ENCODE measurements at places on chromosomes 12 and 14.

GRCh38 chr12:44863867-44864266, 12.2 kb downstream of the NELL2 start:
- no peak for DNase-seq

GRCh38 chr14:37598747-37599506, 3.5 kb downstream of the TTC6 start:
- DNase-seq: no peak

GRCh38 chr12:71787580-71787979, 32.9 kb downstream of the RAB21 start:
- DNase-seq: no peak

GRCh38 chr14:75445236-75445635, 17.4 kb downstream of the JDP2 start:
- DNase-seq: no peak

- no peak for DNase-seq
Measured at GRCh38 chr12:70966046-70966445, 45.5 kb upstream of the PTPRR start.

DNA sequence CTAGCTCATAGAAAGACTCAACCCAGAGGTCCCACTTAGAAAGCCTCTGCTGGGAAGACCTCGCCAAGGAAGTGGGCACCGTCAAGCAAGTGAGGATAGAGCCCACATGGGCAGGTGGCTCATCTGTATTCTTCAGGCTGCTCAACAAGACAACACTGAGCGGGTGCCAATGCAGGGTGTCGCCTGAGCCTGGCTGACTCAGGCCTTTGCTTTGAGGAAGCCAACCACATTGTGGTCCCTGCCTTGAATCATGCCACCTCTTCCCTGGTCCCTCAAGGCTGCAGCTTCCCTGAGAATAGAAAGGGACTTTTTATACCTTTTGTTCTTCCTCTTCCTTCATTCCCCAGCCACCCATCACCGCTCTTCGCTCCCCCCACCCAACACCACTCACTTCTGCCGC, 2.1 kb upstream of the RNASE13 start:
- DNase-seq: no peak

DNA sequence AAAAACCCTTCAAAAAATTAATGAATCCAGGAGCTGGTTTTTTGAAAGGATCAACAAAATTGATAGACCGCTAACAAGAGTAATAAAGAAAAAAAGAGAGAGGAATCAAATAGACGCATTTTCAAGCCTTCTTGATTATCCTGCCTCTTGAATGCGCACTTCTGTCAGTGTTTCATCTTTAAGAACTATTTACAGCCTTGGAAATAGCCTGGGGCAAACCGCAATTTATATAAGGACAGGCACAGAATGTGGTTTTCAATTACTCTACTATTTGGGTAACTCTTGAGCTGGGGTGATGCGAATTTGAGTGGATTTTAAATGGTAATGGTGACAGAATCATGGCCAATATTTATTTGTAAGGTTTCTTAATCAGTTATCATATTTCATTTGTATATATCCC, 179.1 kb upstream of the OTX2 start:
- no peak for DNase-seq

DNA sequence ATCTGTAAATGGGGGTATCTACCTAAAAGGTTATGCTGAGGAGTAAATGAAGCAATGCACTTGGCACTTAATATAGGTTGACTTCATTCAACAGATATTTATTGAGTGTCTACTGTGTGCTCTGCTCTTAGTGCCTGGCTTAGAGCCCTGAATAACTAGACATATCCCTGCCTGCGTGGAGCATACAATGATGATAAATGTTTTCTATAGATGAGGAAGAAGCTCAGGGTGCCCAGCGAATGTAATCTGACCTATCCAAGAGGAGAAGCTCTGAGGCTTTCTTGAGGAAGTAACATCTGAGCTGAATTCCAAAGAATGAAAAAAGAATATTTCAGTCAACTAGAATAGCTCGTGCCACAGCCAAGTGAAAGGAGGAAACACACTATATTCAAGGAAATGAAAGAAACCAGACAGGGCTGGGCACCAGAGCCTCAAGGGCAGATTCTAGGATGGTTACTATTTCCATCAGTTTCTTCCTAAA, 17.9 kb upstream of the HIGD1C start:
- DNase-seq: no peak

GRCh38 chr14:88565427-88565826, 2.6 kb downstream of the ZC3H14 start:
- DNase-seq: no peak

DNA sequence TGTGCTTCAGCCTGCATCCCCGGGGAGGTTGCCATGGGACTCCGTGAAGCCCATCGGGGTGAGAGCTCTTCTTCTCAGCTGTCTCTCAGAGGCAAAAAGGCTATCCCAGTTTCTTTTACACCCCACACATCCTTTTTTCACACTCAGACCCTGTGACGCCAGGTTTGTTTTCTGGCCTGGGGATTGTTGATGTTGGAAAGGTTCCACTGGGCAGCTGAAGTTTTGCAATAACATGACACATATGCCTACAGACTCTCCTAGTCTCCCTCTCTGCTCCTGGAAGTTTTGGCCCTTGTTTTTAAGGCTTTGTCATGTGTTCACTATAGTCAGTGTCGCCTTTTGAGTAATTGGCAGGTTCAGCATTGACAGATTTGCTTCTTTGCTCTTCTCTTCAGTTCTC, 118.6 kb downstream of the SMOC1 start:
- no peak for DNase-seq

DNA sequence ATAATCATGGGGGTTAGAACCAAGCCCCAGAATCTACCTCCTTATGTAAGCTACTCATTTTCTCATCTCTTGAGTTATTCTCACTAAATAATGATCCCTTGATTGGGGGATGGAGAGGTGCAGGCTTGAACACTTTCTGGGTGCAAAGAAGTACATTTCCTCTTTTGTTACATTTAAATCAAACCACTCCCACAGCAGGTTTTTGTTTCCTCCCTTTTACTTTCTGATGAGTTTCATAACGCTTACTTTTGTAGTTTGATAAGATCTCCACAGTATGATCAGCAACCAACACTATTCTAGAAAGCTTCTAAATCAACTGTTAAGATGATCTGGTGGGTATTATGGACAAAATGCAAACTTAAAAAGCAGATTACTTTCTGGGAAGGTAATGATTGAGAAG, 20.5 kb downstream of the VCPKMT start:
- no peak for DNase-seq

DNA sequence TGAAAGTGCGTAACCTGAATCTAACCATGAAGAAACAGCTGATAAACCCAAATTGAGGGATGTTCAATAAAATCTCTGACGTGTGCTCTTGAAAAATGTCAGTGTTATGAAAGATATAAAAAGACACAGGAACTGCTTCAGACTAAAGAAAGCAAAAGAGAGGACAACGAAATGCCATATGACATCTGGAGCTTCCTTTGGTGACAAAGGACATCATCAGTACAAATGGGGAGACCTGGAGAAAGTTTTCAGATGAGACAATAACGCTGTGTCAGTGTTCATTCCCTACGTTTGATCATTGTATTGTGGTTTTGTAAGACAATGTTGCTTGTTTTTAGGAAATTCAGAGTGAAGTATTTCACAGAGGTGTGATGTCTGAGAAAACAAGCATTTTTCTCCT, 125.9 kb upstream of the MAP1LC3B2 start:
- no peak for DNase-seq

GRCh38 chr12:45234139-45234865, 18.4 kb downstream of the ANO6 start:
- DNase-seq: no peak

GRCh38 chr14:58298477-58299400, at the start of gene ARID4A:
ARID4A (plus strand) TSS chr14:58298555; CDS start chr14:58299855, 1,300 bp downstream.
- DNase-seq: peak; percentile 10

DNA sequence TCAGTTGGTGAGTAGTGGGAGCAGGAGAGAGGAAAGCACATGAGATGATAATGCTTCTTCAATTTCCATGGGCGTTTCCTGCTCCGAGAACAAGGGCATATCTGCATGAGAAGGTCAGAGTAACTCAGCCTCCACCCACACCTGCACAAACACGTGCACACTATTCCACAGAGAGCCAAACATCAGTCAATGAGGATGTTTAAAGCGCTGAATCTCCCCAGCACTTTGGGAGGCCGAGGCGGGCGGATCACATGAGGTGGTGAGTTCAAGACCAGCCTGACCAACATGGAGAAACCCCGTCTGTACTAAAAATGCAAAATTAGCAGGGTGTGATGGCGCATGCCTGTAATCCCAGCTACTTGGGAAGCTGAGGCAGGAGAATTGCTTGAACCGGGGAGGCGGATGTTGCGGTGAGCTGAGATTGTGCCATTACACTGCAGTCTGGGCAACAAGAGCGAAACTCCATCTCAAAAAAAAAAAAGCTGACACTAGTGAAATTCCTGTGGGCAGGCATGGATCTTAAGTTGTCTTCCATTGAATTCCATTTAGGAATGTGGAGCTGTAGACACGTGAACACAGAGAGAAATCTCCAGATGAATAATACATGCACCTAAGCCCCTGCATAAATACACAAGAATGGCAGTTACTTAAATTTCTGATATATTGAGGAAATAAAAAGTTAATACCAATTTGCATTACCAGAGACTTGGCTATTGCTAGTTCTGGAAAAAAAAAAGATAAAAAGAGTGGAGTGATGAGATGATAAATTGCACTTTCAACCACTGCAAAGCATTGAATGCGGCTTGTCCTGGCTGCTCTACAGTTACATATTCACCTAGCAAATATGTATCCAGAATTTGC, 1097.4 kb upstream of the TMEM132C start:
- no peak for DNase-seq

GRCh38 chr12:111313833-111314259, 55.0 kb downstream of the PHETA1 start:
- DNase-seq: peak; percentile 70

DNA sequence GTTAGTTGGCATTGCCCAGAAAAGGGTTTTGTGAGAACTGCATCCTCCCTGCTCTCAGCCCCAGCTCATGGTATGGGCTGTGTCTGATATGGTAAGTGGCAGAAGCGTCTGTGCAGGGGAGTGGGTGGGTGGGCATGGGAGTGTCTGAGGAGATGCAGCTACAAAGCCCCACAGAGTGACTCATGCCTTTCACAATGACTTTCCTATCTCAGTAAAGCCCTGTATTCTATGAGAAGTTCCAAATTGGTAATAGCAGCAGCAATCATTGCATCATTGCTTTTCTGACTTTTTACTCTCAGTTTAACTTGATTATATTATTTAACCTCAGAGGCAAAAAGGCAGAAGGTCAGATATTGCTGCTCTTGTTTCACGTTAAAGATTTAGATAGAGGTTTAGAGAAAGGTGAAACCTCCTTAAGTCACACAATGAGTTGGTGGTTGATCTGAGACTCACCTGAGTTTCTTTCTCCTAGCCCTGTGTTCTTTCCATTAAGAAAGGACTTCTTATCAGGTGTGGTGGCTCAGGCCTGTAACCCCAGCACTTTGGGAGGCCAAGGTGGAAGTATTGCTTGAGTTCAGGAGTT, 171.7 kb downstream of the SLC5A8 start:
- DNase-seq: no peak
